ENCODE measurements at places on chromosomes 7 and 10.
A peak's percentile ranks its signal among the peaks of the same experiment; 100 is the strongest.

DNA sequence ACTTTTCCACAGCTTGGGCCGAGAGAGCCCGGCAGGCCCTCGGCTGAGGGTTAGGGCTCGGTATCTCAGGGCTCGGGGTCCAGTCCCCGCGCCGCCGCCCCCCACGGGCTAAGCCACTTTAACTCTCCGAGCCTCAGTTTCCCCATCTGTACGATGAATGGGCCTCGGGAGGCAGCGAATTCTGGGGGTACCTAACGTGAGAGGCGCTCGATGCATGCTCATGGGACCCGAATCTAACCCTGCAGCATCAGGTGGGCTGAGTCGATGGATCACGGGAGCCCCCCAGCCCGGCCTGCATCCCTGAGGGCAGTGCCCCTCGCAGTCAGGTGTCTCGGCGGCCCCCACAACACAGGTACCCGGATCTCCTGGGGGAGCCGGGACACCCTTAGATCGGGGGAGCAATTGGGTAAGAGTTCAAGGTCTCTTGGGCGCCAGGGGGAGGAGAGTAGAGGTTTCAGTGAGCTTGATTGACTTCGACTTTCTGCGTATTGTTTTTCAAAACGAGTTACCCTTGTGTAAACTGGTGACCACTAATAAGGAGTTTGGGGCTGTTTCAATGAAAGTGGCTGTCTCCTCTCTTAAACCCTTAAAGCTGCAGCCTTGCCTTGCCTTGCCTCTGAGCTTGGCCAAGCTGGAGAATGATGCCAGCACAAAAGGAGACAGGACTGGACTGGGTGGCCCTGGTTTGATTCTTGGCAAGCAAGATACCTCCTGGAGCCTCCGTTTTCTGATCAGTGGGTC is 631 bp downstream of the POR start:
- peak; percentile 29 for DNase-seq

DNA sequence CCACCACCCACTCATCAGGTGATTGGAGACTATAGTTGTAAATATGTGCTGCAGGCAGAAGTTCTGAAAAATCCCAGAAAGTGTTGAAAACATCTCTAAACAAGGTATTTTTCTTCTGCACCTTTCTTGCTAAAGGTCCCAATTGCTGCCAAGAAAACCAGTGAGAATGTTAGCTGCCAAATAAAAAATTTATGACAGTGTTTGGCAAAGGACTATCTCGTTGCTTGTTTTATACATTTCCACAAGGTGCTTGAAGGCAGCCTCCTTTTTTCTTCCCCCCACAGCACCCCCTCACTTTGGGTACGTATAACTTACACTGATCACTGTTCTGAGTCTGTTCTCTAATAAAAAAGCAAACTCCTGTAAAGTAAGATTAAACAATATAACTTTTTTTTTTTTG is 158.6 kb upstream of the TCF7L2 start:
- DNase-seq: no peak

GRCh38 chr7:43639858-43640491 is 57.1 kb downstream of the STK17A start:
- DNase-seq: peak; percentile 70

DNA sequence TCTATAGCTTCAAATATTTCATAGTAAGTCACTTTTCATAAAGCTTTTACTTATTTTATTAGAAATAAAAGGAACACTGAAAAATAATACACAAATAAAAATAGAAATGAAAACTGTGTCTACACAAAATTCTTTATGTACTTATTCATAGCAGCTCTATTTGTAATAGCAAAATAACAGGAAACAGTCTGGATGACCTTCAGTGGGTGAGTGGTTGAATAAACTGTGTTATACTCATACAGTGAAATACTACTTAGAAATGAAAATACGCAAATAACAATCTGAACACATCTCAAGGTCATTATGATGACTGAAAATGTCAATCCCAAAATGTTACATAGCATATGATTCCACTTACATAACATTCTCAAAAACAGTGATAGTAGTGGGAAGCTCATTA is 138.7 kb upstream of the PCLO start:
- DNase-seq: no peak

DNA sequence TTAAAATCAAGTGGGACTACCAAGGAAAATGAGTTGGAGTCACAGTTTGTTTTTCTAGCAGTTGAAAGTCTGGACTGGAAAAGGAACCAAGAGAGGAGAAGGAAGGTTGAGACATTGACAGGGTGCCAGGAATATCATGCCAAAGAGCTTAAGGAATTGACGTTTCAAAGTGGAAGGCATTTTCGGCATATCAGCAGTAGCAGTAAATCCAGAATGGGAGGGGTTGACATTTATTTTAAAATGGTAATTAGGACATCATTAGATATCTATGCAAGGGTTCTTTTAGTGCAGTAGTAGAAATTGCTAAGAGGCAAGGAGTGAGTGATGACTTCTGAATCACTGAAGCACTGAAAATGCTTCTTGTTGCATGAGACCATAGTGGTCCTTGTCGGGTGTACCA is 335.9 kb upstream of the PLXDC2 start:
- no peak for DNase-seq

- no peak for DNase-seq
These were observed 336.3 kb upstream of the MAGI2 start for GRCh38 chr7:79789584-79790345.

GRCh38 chr7:1342090-1342640 is 109.5 kb downstream of the UNCX start:
- DNase-seq: peak; percentile 15

GRCh38 chr7:44077681-44078091 is 4.6 kb downstream of the POLM start:
- no peak for DNase-seq

GRCh38 chr10:42962110-42962901 is 114.6 kb upstream of the RET start:
- DNase-seq: peak; percentile 71

GRCh38 chr7:14899030-14899429 is 3.5 kb downstream of the DGKB start:
- no peak for DNase-seq

- DNase-seq: no peak
These were observed 82.7 kb upstream of the KLF6 start for GRCh38 chr10:3867454-3868270.

DNA sequence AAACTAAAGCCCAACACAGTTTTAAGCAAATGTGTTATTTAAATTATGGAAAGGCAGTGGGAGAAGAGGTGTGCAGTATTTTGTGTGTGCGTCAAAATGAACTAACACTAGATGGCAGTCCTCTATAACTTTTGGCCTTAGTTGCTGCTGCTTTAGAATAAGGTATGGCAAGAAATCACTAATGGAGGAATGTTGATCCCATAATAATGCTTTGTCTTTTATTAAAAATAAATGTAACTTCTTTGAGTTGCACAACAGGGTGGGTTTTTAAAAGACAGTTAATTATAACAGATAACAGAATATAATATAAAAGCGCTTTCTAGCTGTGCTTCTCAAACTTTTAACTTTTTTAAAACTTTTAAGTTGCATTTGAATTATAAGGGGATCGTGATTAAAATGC is 56.4 kb downstream of the BBS9 start:
- DNase-seq: no peak

- DNase-seq: no peak
These were observed 73.3 kb upstream of the CHCHD3 start for GRCh38 chr7:133155146-133155545.

- no peak for DNase-seq
These were observed 428.9 kb downstream of the TNS3 start for GRCh38 chr7:47153058-47153457.

GRCh38 chr7:6501586-6502564 is 49.4 kb downstream of the GRID2IP start:
- DNase-seq: no peak

DNA sequence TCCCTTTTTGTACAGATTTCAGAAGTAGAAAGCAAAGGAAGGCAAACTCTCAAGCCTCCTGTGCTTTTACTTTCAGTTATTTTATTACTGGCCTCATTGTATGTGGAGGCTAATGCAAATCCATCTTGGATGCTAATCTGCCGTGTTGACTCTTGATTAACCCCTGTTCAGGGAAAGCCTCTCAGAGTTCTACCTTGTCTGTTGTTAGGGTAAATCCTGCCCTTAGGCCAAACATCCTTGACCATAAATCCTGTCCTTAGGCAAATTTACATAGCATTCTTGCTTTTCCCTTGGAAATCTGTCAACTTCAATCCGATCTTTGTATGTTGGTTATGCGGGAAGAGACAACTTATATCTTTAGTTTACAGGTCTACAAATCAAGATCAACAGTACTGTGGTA is 709.9 kb upstream of the LRRTM3 start:
- DNase-seq: no peak

DNA sequence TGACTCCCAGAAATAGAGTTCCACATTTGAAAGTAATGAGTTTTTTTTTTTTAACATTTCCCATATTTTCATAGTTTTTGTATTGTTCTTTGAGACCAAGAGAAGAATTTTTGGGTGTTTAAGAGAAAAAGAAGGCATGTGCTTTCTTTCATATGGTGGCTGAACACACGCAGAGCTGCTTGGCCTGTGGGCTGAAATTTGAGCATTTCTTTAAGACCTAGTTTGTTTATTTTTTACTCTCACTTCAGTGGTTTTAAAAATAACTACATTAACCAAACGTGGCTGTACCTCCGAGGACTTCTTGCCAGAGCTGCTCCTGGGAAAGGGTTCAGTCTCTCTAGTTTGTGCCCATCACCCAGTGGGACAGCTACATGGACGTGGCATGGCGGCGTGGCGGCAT is 58.3 kb downstream of the INPP5A start:
- DNase-seq: peak; percentile 28

GRCh38 chr7:28893888-28894287 is 64.2 kb downstream of the TRIL start:
- DNase-seq: no peak

DNA sequence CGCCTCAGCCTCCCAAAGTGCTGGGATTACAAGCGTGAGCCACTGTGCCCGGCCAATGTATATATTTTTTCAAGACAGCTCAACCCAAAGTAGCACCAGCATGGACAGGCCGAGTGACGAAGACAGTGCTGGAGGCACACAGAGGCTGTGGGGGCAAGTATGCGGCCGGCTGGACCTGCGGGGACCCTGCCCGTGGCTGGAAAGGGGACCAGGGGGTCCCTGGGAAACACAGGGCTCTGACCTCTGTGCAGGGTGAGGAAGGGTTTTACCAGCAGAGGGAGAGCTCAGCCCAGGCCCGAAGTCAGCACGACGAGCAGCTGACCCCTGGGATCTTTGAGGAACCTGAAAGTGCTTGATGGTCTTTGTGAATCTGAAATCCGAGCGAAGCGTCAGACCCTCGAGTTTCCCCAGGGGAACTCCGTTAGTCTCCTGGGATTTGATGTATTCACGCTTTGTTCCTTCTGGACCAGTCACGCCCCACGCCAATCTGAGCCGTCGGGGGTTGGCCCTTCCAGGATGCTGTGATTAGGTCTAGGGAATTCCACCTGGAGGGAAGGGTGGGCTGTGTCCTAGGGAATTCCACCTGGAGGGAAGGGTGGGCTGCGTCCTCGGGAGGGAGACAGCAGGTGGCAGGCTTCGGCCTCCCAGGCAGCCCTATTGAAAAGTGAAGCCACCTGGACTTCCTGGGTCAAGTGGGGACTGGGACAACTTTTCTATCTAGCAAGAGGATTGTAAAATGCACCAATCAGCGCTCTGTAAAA is 10.9 kb upstream of the ZFAND2A start:
- no peak for DNase-seq

DNA sequence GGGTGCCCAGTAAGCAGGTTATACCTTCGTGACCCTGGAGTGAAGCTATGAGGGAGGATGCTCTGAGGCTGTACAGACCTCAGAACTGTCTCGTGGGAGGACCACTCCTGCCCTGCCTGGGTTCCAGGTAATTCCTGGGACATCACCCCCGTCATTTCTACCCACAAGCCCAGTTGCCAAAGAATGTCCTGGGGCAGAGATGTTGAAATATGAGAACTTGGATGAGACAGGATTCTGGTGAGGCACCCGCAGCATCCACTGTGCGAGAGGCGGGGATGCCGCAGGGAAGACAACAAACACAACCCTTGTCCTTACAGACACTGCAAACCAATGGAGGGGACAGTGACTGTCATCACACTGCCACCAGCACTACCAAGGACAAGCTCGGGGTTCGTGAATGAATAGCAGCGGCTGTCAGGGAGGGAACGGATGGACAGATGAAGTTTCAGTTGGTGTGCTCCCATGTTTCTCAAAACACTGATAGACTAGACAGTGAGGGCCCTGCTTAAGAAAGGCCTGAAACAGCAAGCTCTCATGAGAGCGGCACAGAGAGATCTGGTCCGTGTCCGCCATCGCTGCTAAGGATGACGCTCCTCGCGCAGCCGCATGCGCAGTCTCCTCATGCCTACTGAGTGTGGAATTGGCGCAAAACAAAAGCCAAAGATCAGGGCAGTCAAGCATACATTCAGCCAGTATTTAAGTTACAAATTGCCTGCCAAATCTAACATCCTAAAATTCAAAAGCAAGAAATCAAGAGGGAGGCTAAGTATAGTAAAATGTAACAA is 82.0 kb upstream of the RHEB start:
- DNase-seq: no peak

- DNase-seq: no peak
These were observed 9.9 kb downstream of the WDR86 start for GRCh38 chr7:151399906-151400305.

GRCh38 chr10:130254662-130255061 is 118.5 kb downstream of the GLRX3 start:
- no peak for DNase-seq

DNA sequence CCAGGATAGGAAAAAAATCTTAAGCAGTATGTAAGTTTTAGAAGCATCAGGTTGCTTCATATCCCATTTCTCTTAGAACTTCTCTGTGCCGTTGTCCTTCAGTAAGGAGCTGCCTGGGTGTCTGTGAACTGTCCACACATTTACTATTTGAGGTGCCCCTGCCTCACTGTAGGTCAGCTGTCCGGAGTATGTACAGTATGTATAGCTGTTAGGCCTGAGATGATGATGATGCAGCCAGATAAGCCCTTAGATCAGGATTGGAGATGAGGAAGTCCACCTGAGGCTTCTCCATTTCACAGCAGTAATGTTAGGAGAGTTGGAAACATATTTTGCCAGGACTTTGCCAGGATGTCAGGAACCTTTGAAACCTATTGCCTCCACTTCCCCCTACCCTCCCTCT is 7.7 kb downstream of the NDUFB2 start:
- DNase-seq: no peak

DNA sequence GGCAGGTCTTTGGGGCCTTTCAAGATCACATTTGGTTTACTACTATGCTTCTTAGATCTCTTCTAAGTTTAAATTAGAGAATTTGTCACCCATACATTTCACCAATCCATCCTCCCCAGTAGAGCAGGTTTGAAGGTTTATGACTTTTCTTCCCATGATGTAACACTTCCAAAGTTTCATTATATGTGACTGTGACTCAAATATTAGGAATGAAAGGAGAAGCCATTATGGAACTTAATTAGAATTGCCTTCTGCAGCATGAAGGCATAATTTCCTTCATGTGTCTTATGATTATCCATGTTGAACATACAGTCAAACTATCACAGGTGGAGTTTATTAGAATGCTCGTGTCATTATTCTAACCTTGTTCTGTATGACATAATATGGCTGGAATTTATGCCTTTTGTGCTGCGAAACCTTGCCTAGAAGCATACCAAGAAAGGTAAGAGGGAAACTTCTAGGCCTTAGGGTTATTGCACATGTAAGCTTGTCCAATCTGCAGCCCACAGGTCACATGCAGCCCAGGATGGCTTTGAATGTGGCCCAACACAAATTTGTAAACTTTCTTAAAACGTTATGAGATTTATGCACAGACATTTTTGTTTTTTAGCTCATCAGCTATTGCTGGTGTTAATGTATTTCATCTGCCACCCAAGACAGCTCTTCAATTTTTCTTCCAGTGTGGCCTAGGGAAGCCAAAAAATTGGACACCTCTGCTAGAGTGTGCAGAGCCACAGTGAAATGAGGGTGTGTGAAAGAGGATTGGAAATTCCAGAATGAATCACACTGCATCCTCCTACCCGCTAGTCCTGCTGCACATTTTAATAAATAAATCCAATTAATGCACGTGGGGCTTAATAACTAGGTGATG is 133.6 kb downstream of the TMEM26 start:
- no peak for DNase-seq

Measured in right hindlimb (tissue), 1 donor.